ENCODE measurements at places on chromosomes 1 and 21.

DNA sequence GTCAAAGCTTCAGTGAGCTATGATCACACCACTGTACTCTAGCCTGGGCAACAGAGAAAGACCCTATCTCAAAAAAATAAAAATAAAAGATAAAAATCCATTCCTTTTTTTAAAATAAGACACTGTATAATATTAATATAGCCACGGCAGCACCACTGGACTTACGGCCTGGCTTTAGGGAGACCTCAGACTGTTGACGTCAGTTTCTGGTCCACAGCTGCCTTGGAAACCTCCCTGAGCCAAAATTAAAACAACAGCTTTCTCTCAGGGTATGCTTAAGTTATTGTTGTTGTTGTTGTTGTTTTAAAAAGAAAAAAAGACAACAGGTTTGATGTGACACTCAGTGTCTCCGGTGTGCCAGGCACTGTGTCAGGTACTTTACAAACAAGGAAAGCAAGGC, 42.0 kb downstream of the CAPZB start:
- DNase-seq: no peak

DNA sequence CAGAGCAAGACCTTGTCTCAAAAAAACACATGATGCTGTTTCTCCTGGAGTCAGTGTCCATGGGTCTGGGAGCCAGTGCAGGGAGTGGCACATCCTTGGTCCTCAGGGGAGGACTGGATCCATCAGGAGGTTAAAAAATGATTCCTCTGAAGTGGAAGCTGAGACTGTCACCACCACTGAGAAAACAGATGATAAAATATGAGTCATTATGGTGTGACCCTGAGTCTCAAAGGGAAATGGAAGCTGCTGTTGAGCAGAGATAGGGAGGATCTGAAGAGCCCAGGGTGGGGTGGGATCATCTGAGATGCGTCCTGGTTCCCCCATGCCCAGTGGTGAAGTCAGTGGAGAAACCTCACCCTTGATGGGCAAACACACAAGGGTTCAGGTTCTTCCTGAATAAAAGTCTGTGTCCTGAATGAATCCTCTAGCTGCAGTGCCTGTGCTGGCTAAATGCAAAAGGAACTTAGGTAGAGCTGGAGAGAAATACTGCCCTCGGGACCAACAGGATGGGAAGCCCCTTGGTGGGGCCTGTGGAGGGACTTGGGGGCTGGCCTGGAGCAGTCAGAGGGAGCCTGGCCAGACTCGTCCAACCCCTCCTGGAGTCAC, 61.6 kb upstream of the TENT5B start:
- no peak for DNase-seq

DNA sequence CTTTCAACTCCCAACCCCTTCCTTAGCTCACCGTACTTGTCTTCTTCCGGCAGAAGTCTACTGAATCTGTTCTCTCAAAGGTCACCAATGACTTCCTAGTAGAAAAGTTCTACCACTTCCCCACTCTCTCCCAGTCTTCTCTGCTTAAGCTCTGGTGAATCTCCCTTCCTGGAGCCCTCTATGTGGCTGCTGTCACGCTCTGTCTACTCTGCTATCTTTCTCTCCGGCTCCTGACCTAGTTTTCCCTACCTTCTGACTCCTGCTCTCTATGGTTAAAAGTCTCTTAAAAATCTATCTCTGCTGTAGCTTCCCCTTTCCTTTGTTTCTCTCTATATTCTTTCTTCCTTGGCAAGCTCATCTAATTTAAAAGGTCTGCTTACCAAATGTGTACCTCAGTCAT, 350.1 kb upstream of the GREM2 start:
- no peak for DNase-seq

- no peak for DNase-seq
Measured at GRCh38 chr1:15941899-15942660, 33.8 kb downstream of the ZBTB17 start.

DNA sequence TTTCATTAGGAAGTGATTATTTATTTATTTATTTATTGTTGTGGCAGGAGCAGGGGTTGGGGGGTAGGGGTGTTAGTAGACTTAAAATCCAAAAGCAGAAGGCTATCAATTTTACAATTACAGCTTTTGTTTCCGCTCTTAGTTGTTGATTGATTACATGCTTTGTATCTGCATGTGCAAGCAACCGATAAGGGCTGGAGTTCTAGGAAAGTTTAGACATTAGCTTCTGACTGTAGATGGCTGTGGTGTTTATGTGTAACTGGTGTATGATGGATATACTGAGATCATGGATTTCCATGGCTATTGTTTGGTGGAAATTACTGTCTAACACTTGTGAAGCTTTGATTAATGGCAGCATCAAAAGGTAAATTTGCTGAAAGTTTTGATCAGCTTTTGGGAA, 2.8 kb downstream of the ST6GALNAC5 start:
- DNase-seq: no peak

GRCh38 chr1:57124768-57125446, 159.1 kb upstream of the C8B start:
- DNase-seq: no peak

GRCh38 chr1:172885411-172885810, 165.3 kb downstream of the TNFSF18 start:
- no peak for DNase-seq

DNA sequence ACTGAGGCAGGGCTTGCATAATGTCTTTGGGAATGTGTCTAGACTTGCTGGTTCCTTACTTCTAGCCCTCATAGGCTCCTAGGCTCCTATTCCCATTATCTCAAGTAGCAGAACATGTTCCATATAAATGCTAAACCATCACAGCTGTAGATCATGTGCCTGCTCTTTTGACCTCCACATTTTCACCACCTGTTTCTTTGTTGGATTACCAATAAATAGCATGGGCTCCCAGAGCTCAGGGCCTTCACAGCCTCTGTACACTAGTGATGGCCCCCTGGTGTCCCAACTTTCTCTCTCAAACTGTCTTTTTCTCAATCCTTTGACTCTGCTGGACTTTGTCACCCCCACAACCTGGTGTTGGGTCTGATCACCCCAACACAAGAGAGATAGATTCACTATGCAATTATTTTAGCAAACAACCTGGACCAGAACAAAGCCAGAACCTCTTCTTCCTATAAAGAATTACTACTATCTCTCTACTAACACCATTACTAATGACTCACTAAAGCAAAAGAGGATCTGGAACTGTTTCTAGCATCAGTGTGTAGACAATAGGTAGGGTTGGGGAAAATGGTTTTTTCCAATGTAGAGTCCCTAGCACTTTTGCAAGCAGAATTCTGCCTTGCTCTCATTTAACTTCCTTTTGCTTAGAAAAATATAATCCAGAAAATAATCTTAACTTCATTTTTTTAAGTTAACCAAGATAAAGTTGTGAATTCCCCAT, 51.7 kb downstream of the WLS start:
- DNase-seq: no peak

GRCh38 chr1:216665406-216665805, 57.8 kb downstream of the ESRRG start:
- DNase-seq: no peak
